Activated T-cell treated with anti-CD3 and anti-CD28 coated beads for 4 hours (primary cell): ENCODE measurements at places on chromosomes 7 and 10.

- no peak for DNase-seq
These were observed 75.8 kb upstream of the PARD3 start for GRCh38 chr10:34890939-34891338.

DNA sequence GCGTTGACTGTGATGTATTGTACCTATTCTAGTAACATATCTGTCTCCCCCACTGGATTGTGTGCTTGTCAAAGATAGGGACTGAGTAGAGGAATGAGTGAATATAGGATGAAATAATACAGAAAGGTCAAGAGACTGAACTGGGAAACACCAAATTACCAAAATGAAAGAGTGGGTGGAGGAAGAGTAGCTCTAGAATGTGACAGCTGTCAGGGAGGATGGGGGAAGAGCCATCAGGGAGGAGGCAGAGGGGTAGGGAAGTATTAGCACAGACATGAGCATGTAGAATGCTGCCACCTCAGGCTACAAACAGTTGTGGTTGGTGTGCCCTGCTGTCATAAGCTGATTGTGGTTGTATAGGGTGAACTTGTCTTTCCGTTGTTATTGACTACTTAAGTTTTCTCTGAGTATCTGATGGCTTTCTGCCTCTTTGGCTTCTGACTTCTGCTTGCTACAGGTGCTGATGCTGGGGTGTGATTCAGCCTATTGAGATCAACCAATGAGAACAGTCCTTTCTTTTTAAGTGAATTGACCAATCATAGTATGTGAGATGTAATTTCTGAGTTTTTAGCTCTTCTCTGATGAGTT, 5.6 kb downstream of the CCSER2 start:
- peak; percentile 44 for DNase-seq

- DNase-seq = no peak
These were observed 20.6 kb upstream of the CHRM2 start for GRCh38 chr7:136847858-136848257.

GRCh38 chr10:124737221-124737620, 7.0 kb downstream of the FAM53B start:
- no peak for DNase-seq

GRCh38 chr7:108146070-108146842, 16.1 kb upstream of the LAMB4 start:
- DNase-seq = peak; percentile 11

GRCh38 chr10:3365630-3366029, 193.0 kb upstream of the PITRM1 start:
- no peak for DNase-seq

DNA sequence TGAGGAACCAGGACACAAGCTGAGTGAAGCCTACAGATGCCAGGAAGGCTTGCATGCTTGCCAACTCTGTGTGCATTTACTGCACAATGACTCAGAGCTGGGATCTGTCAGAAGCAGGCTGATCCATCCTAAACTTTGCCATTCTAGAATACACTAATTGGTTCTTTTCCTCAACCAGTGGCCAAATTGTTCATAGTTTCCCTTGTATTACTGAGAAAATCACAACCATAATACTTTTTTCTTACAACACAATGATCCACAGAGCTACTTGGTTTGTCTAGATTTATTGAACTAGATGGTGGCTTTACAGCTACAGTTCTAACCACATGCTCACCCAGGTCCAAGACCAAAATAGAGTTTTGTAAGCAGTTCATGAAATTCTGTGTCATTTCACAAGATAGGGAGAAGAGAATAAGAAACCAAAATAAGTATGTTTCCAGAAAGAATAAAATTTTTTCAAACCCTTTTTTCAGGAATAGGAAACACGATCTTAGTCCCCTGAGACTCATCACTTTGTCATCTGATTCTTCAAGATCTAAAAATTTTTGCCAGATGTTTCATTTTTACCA, 21.0 kb upstream of the LRRC17 start:
- no peak for DNase-seq

DNA sequence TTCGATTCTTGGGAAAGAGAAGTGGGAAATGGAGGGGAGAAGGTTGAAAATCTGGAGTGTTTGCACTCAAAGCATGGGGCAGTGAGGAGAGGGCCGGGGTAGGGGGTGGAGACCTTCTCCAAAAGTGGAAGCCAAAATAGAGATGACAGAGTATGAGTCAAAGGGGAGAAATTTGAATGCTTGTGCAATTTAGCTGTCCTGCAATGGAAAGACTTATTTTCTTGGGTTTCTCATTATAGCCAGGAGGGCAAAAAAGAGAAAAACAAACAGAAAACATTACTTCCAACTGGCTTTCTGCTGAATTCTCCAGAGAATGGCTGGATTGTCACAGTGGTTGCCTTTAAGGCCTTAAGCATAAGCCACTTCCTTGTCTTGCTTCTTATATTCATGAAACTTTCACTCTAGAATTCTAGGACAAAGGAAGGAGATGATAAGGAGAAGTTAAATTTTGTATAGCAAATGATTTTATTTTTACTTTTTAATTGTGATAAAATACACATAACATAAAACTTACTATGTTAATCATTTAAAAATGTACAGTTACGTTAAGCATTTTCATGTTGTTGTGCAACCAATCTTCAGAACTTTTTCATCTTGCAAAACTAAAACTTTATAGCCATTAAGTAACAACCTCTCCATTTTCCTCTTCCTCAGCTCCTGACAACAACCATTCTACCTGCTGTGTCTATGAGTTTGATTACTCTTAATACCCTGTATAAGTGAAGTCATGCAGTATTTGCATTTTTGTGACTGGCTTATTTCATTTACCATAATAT, 100.2 kb downstream of the GPR85 start:
- no peak for DNase-seq

GRCh38 chr10:72832701-72833100, 60.8 kb upstream of the OIT3 start:
- DNase-seq = no peak

DNA sequence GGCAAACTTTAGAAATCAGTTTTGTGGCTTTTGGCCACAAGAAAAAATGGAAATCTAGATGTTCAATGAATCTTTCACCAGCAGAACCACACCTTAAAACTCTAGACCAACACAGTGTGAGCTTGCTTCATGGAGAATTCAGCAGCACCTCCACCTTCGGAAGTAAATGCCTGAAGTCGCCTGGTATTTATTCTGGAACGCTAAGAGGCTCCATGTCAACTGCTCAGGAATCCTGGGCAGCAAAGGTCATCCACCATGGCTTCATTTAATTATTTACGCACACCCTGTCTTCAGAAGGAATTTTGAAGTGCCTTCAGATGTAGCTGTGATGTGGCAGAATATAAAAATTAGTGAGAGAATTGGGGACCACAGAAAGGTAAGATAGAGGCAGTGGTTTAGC, 167.7 kb downstream of the GFRA1 start:
- no peak for DNase-seq

DNA sequence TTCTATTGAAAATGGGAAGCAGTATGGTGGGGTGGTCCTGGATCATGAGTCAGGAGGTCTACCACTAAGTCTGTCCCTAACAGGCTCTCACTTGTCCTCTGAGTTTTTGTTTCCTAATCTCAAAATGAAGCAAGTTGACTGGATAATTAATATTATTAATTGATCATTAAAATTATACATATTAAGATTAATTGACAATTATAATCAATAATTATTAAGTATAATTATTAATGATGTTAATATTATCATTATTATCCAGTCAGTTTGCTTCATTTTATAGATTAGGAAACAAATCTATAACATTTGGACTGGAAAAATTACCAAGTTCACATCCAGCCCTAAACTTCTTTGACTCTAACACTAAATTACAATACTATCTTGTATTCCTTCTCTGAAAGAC, 174.2 kb upstream of the KMT2E start:
- DNase-seq = no peak

DNA sequence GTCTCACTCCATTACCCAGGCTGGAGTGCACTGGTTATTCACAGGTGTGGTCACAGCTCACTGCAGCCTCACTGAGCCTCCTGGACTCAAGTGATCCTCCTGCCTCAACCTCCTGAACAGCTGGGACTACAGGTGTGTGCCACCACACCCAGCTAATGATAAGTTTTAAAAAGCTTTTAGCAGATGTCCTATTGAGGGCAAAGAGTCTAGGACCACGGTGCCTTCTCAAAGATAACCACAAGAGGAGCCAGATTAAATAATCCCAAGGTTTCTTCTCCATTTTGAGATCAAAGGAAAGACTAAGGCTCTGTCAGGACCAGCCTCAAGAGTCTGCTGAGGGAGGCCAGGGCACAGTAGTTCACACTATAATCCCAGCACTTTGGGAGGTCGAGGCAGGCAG, 4.7 kb downstream of the ATP5MF start:
- DNase-seq = no peak

GRCh38 chr10:124105045-124105444, 11.6 kb upstream of the CHST15 start:
- no peak for DNase-seq

GRCh38 chr7:111357691-111358090, 204.6 kb downstream of the IMMP2L start:
- DNase-seq = no peak

DNA sequence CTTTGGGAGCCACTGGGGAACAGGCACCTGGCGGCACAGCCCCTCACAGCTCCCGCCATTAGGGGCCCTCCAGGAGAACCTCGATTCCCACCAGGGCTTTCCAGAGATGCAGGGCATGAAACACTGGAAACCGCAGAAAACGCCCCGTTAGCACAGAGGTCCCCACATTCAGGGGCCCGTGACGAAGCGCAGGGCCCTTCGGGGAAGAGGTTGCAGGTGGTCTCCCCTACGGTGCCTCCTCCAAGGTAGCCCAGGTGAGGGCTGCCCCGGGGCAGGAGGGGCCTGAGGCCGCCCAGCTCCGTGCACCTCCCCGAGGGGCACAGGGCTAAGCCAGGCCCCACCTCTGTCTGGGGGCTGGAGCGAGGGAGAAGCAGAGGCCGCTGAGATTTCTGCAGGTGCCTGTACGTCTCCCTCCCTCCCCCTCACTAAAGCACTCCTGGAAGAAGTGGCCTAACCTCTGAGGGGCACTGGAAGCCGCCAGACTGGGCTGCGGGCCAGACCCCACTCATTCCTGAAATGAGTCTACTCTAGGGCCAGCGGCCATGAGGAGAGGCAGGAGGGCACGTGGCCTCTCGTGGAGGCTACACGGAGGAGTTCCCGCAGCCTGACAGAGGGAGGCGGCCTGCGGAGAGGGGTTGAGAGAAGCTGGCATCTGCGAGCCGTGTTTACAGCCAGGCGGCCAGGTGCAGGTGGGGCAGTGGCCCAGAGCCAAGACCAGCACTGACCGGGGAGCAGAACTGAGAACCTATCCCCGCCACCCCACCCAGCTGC, 6.9 kb downstream of the PDGFA start:
- DNase-seq = no peak

GRCh38 chr10:93894516-93895378, 969 bp downstream of the SLC35G1 start:
- DNase-seq = no peak

GRCh38 chr7:121397361-121397760, 1.3 kb upstream of the FAM3C start:
- no peak for DNase-seq

- DNase-seq = peak; percentile 7
These were observed 909 bp upstream of the CC2D2B start for GRCh38 chr10:95906677-95907455.

- no peak for DNase-seq
These were observed 15.9 kb downstream of the TDRD1 start for GRCh38 chr10:114195079-114195478.

GRCh38 chr7:105202616-105203015, 186.1 kb downstream of the SRPK2 start:
- no peak for DNase-seq

GRCh38 chr7:81574723-81575326, 195.0 kb downstream of the HGF start:
- no peak for DNase-seq

GRCh38 chr7:84950836-84951235, 236.0 kb downstream of the SEMA3D start:
- DNase-seq = no peak

DNA sequence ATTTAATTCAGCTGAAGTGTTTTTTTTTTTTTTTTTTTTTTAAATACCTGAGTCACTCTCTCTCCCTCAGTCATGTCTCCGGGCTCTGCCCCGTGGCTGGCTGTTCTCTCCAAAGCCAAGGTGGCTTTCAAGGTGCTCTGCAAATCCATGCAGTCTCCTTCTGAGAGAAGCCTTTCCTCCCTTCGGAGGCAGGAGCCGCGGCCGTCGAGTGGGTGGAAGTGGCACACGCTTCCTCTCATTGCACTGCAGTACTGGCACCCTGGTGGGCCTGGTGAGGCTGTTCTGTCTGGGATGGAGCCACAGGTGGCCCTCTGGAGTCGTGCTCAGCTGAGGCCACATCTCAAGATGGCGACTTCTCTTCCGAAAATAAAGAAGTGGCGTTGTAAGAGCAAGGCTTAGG, 221.8 kb downstream of the GLRX3 start:
- DNase-seq = no peak

DNA sequence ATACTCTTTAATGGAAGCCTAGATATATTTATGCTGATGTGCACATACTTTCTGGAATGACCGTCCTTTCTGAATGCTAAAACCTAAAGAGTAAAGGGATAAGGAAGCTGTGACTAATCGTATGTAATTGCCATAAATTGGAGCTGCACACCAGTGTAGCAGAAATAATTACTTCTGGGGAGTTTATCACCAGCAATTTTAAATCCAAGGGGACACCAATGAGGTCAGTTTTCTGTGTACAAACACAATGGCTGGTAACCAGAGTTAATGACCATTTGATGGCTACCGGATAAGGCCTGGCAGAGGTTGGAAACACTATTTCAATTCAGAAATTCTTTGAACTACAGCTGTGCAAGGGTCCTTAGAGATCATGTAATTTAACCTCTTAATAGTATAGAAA, 670.1 kb downstream of the REEP3 start:
- DNase-seq = no peak

- no peak for DNase-seq
These were observed 221.2 kb downstream of the SLC25A13 start for GRCh38 chr7:96100737-96101136.

GRCh38 chr10:79910344-79910743, 38.6 kb downstream of the SFTPD start:
- DNase-seq = no peak

GRCh38 chr10:78371136-78371535, 337.5 kb downstream of the RPS24 start:
- no peak for DNase-seq

DNA sequence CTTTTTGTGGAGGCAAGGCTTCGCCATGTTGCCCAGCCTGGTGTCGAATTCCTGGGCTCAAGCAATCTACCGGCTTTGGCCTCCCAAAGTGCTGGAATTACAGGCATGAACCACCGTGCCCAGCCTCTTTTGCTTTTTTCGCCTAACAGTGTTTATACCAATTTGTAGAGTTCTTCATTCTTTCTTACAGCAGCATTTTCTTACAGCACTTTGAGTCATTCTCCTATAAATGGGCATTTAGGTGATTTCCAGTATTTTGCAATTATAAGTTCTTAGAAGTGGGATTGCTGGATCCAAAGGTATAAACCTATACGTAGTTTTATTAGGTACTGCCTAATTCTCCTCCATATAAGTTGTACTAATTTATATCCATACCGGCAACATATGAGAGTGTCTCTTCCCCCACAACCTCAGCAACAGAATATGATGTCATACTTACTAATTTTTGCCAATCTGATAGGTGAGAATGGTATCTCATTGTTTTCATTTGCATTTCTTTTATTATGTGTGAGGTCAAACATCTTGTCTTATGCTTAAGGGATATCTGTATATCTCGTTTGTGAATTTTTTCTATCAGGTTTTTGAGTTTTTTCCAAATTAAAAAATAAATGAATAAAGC, 39.1 kb downstream of the SUFU start:
- DNase-seq = no peak

GRCh38 chr10:112784022-112784461, 166.0 kb upstream of the TCF7L2 start:
- no peak for DNase-seq
